Common myeloid progenitor, CD34-positive (primary cell): ENCODE measurements at places on chromosomes 2 and 18.

- DNase-seq: no peak
- H3K4me3 ChIP-seq: no peak overlapping the region
- H3K27ac ChIP-seq: no peak overlapping the region
- H3K27me3 ChIP-seq: no peaks in the 10 kb centered on the region
Observed at GRCh38 chr18:43879415-43879814, 602.1 kb upstream of the SYT4 start.

DNA sequence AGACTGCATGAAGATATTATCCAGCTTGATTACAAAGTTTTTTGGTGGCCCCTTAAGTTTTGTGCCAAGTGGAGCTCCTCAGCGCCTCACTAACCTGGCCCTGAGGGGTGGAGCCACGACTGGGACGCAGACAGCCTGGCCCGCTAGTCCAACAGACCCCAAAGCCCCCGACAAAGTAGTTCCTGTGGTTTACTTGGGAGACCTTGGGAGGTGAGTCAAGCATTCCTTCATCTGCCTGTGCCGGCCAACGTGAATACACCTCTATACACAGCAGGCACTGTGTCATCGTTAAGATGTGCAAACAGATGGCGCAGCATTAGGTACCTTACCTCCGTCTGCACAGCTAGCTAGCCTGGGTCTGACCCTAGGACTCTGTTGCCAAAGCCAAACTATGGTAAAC is 55.0 kb upstream of the LAMA1 start:
- H3K27me3 ChIP-seq: no peaks in the 10 kb centered on the region
- no peak overlapping the region for H3K4me3 ChIP-seq
- H3K27ac ChIP-seq: no peak overlapping the region
- no peak for DNase-seq

GRCh38 chr18:10040287-10041011 is 126.6 kb downstream of the VAPA start:
- no peak for DNase-seq
- H3K27ac ChIP-seq: no peak overlapping the region
- H3K36me3 ChIP-seq: no peaks in the 10 kb centered on the region
- no peaks in the 10 kb centered on the region for H3K4me1 ChIP-seq
- no peak overlapping the region for H3K4me3 ChIP-seq

- H3K36me3 ChIP-seq: no peaks in the 10 kb centered on the region
- no peaks in the 10 kb centered on the region for H3K4me1 ChIP-seq
- H3K27ac ChIP-seq: no peak overlapping the region
- no peaks in the 10 kb centered on the region for H3K27me3 ChIP-seq
- no peak for DNase-seq
Observed at GRCh38 chr18:37182340-37183135, 353.6 kb downstream of the KIAA1328 start.

DNA sequence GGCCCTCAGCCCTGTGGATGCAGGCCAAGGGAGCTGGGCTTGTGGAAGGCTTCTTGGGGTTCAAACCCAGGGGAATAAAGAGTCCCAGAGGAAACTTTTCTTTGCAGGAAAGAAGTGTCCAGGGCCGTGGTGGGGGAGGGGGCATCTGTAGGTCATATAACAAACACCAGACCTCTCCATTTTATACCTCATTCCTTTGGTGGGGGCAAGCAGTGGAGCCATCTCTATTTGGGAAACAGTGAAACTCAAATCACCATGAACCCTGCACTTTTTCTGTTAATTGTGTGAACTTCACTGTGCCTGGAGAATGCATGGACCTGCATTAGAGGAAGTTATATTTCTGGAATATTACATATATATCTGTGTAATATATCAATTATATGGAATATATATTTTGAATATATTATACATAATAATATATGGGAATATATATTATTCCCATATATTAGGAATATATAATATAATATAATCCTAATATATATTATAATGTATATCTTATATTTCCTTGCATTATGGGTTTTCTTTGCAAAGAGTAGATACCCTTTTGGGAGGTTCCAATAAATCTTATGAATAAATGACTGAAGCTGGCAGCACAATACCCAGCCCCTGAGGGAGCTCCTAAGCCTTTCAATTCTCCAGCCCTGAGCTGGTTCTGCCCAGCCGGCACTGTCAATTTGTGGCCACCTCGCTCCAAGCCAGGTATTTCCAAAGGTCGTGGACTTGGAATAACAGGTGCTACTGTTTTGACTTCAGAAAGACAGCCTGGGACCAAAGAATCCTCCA is 97.7 kb upstream of the PKDCC start:
- DNase-seq: no peak
- no peak overlapping the region for H3K4me3 ChIP-seq
- H3K4me1 ChIP-seq: no peaks in the 10 kb centered on the region
- H3K36me3 ChIP-seq: no peaks in the 10 kb centered on the region
- no peak overlapping the region for H3K27ac ChIP-seq

DNA sequence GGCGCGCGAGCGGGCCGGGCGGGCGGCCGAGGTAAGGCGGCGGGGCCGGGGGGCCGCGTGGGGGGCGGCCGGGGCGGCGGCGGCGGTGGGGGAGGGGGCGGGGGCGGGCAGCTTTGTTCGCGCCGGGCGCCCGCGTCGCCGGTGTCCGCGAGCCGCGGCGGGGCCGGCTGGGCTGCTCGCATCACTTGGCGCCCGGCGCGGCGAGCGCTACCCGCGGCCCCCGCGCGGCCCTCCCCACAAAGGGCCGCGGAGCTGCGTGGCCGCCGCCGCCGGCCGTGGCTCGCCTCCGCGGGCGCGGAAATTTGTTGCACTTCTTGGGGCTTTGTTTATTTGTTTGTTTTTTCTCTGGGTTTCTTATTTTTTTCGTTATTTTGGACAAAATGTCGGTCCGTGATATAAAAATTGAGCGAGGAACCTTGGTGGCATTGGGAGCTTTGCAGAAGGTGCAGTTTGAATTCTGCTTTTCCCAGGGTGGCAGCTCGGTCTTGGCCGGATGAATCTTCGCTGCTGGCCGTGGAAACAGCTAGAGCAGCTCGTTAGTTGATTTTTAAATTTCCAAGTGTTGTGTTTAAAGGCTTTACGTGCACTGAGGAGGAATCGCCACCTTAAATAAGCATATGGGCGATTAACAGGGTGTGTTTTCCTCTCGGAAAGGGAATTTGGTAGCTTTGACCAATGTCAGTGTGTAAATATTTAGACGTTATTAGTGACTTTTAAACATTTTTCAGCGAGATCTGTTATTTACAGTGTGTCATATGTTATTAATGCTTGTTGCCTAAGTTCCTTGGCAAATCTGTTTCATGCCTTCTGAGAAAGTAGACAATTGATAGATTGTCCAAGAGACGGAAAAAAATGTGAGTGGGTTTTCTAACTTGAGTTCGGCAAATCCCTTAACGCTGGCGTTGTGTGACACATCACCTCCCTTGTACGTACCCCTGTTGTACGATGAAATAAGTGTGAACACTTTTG is 822 bp downstream of the UBE2E3 start:
- peaks cover 17% of the 10 kb centered on the region for H3K4me1 ChIP-seq
- H3K27ac ChIP-seq: peak overlapping the region; percentile 85
- H3K36me3 ChIP-seq: peaks cover 3% of the 10 kb centered on the region
- peak overlapping the region; percentile 97 for H3K4me3 ChIP-seq
